ENCODE measurements at places on chromosomes 7 and 10. TPM values are rescaled to one million over a fixed set of nuclear protein-coding genes. Genes with fewer than 3 reads are reported as not detected.

The VSTM4 gene
- 15.1 TPM for polyA plus RNA-seq

The POLR2J3 gene
- 221 TPM for polyA plus RNA-seq

The MSMB gene
- not detected for polyA plus RNA-seq

The SUGCT gene
- 20.8 TPM for polyA plus RNA-seq

The ADAM22 gene
- 3.2 TPM for polyA plus RNA-seq

The IDI2 gene
- polyA plus RNA-seq = 0.07 TPM

The SHTN1 gene
- 14.6 TPM for polyA plus RNA-seq

The NEUROD6 gene
- polyA plus RNA-seq = not detected

The CYP26C1 gene
- polyA plus RNA-seq = 0.48 TPM

The STRIP2 gene
- 1.0 TPM for polyA plus RNA-seq

The SH2D4B gene
- not detected for polyA plus RNA-seq

The HSPA12A gene
- 21.8 TPM for polyA plus RNA-seq

The SHOC2 gene
- 43.3 TPM for polyA plus RNA-seq

The RBM20 gene
- polyA plus RNA-seq = 0.32 TPM

The TMEM139 gene
- 1.9 TPM for polyA plus RNA-seq

The STEAP1 gene
- 2.4 TPM for polyA plus RNA-seq

The MEST gene
- polyA plus RNA-seq = 103 TPM

The GPR146 gene
- polyA plus RNA-seq = 7.9 TPM

The PRPS1L1 gene
- polyA plus RNA-seq = not detected

The MKX gene
- 0.72 TPM for polyA plus RNA-seq

The CPN1 gene
- polyA plus RNA-seq = not detected

The GIMAP1 gene
- 4.2 TPM for polyA plus RNA-seq

The C10orf53 gene
- not detected for polyA plus RNA-seq

The CNPY1 gene
- polyA plus RNA-seq = not detected

The TIMM23B gene
- 12.5 TPM for polyA plus RNA-seq

The TMEM273 gene
- polyA plus RNA-seq = 2.5 TPM

The LIPN gene
- not detected for polyA plus RNA-seq

The COPG2 gene
- 16.9 TPM for polyA plus RNA-seq

The SLC26A4 gene
- 0.16 TPM for polyA plus RNA-seq

The LIPK gene
- not detected for polyA plus RNA-seq

The FGFR2 gene
- polyA plus RNA-seq = 21.1 TPM

The ACSM6 gene
- not detected for polyA plus RNA-seq

The C10orf95 gene
- polyA plus RNA-seq = not detected

The TMEM236 gene
- 0.86 TPM for polyA plus RNA-seq

The C10orf143 gene
- 19.3 TPM for polyA plus RNA-seq

The SLC16A9 gene
- polyA plus RNA-seq = 226 TPM

The OSBPL3 gene
- 1.7 TPM for polyA plus RNA-seq

The CFAP70 gene
- 4.2 TPM for polyA plus RNA-seq

The PON3 gene
- 5.6 TPM for polyA plus RNA-seq

The CYP51A1 gene
- 10.0 TPM for polyA plus RNA-seq

The GJD4 gene
- polyA plus RNA-seq = not detected

The CAMK2B gene
- 8.1 TPM for polyA plus RNA-seq

The STEAP1B gene
- 0.20 TPM for polyA plus RNA-seq

The PCGF5 gene
- 22.6 TPM for polyA plus RNA-seq

The BMPR1A gene
- polyA plus RNA-seq = 22.3 TPM

The ZPBP gene
- polyA plus RNA-seq = not detected

The APBB1IP gene
- polyA plus RNA-seq = 4.8 TPM

The MBLAC1 gene
- 2.7 TPM for polyA plus RNA-seq

The PRPF18 gene
- polyA plus RNA-seq = 33.9 TPM

The PCGF6 gene
- polyA plus RNA-seq = 7.8 TPM

The ARL3 gene
- polyA plus RNA-seq = 20.5 TPM

The NPFFR1 gene
- polyA plus RNA-seq = not detected

Measured in adrenal gland (tissue), 19 donors.